ENCODE measurements at places on chromosomes 6 and 20.

- DNase-seq: no peak
Observed at GRCh38 chr20:6000871-6001270, 50.4 kb downstream of the MCM8 start.

DNA sequence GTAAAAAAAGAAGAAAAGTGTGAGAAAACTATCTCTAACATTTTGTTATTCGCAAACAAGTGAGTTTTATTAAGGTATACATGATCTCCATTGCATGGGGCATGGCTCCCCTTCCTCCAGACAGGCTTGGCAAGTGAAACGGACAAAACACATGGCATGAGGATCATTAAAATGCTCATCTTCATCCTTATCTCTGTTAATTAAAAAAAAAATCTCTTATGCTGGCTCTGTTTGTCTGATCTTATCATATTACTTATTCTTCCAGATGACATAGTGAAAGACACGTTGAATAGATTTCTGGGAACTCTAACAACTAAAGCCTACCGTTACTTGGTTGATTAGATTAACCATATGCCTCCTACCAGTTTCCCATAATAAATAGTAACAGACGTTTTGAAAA lies 89.4 kb downstream of the CLVS2 start:
- no peak for DNase-seq

- DNase-seq: no peak
Observed at GRCh38 chr20:60313191-60313590, 355.0 kb downstream of the CDH26 start.

DNA sequence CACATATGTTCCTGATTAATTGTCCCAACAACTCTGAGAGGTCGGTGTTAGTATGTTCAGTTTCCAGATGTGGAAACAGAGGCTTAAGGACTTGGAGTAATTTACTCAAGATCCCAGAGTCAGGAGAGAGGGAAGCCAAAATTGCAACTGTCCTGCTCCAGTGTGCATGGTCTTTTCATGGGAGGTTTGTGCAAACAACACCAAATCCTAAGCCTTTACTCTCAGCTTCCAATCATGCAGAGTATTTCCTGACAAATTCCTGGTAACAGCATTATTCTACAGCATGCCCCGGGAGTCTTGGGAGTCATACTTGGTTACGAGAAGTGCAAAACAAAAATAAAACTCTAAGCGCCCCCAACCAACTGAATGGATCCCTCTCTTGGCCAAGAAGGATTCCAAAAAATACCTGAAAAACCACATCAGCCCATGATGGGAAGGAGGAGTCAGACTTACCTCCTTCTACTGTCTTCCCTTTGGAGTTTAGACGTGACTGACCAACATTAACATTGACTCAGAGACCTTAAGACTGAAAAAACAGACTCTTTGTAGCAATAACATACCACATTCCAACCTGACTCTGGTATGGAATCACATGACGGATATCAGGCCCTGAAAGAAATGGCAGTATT lies 30.8 kb upstream of the PPP1R3G start:
- DNase-seq: no peak

DNA sequence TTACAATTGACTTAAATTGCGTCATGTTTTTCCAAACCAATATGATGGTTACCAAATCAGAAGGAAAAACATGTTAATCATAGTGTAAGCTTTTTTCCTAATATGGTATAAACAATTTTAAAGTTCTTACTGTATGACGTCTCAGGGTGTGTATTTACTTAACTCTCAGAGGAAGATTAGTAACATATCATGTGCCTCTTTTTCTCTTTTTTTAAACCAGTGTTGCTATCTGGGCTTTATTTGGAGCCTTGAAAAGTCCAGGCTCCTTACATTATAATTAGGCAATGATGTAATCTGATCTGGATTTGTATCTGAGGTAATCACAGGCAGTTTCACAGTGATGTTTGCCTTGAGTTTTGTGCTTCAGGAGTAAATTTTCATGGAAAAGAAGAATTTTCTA lies 20.4 kb upstream of the RAB23 start:
- no peak for DNase-seq

DNA sequence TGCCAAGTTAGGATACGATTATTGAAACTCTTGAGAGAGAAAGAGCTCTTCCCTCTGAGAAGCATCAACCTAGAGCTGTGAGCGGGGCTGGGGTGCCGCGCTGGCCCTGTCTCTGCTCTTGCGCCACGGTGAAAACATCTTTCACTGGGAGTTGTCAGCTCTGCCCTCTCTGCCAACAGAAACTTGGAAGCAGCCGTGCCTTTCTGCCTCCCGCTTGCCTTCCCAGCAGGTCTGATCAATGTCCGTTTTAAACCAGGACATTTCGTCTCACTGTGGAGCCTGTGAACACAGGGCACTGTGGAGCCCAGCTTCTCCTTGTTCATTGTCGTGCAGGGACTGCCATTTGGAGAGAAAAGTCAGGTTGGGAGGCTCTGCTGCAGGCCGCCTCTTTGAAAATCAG lies 249.2 kb upstream of the PMEPA1 start:
- no peak for DNase-seq

DNA sequence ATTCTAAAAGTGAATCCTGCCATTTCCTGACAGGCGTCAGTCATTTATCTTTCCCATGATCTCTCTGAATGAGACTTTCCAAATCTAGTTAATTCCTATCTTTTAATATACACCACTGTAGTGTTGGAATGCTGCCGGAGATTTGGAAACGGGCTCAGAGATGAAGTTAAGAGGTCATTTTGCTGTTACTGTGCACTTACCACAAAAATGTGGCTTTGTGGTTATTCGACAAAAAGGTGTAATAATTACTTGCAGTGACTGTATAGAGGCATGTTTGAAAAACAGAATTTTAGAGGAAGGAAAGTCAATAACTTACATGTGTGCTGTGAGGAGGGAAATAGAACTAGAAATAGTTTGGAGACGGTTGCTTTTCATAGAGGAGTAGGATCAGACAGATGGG lies 460.2 kb upstream of the BTBD3 start:
- DNase-seq: no peak

- no peak for DNase-seq
Observed at GRCh38 chr6:42013134-42013516, 37.2 kb upstream of the TAF8 start.

GRCh38 chr6:37882724-37883413 lies 63.3 kb downstream of the ZFAND3 start:
- DNase-seq: no peak

DNA sequence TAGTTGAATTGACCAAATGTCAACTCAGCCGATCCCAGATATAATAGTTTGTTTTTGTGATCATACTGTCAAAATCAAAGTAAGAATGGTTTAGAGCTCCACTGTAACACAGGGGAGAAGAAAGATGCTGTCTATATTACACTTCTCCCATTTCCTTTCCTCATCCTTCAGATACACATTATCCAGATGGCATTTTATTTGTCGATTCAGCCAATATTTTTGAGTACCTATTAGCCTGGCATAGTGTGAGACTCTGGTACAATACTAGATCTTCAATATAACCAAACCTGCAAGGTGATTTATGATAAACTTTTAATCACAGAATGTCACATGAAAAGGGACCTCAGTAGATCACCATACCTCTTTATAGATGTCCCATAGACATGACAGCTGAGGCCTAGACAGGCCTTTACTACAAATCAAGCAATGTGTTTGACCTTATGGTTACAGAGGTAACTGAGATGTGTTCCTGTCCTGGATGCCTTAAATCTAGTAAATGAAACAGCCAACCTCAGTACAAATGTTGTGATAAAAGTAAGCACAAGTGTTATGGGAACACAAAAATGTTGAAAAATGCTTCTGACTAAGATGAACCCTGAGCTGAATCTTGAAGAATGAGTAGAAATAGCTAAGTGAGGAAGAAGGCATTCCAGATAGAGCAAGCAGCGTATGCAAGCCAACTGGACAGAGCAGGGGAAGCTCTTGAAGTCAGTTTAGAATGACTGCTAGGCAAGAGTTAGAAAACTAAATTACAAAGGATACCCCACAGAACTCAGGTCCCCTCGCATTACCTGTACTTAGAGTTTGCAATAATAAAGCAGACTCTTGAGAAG lies 1.9 kb downstream of the FBXO9 start:
- no peak for DNase-seq

DNA sequence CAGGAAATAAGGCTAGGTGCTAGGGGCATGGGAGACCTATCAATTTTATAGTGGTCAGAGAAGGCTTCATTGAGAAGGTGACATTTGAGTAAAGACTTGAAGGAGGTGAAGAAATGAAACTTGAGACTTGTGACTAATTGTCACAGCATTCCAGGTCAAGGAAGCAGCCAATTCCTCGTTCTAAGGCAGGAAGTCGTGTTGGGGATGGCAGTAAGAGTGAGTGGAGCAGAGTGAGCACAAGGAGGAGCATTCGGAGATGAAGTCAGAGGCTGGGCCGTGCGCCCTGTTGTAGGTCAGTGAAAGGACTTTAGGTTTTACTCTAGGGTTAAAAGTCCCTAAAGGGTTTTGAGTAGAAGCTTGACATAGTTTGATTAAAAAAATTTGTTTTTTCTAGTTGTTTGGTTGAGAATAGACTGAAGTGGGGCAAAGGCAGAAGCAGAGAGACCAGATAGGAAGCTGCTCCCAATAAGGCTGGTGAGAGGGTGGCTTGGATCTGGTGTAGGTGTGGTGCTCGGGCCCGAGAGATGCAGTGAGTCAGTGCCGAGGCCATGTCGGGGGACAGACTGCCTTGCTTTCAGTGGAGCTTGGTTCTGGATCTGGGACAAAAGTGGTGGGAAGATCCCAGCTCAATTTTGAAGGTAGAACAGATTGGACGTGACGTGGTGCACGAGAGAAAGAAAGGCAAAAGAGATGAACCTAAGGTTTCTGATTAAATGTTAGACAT lies 2.6 kb upstream of the RSPH3 start:
- no peak for DNase-seq

GRCh38 chr6:118511930-118512715 lies 36.0 kb upstream of the PLN start:
- no peak for DNase-seq

- DNase-seq: no peak
Observed at GRCh38 chr6:117530467-117531242, 48.2 kb downstream of the DCBLD1 start.

- no peak for DNase-seq
Observed at GRCh38 chr6:32843331-32843978, 392 bp downstream of the PSMB8 start.

DNA sequence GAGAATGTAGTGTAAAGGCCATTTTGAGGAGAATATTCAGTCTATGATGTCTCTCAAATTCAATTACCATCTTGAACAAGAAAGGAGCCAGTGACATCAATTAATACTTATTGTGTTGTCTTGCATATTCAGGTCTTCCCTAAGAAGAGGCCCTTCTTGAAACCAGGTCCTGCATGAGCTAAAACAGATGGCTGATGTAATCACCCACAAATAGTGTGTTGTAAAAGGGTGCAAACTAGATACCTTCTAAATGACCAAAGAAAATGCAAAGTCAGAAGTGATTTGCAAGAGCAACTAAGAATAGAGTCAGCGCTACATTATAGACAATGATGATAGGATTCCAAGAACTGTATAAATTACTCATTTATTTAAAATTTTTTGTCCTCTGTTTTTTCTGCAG lies 97.0 kb downstream of the BTBD3 start:
- DNase-seq: no peak

- peak; percentile 62 for DNase-seq
Observed at GRCh38 chr20:35490736-35491181, 35.4 kb downstream of the CEP250 start.

GRCh38 chr20:8223091-8223870 lies 91.2 kb downstream of the PLCB1 start:
- DNase-seq: no peak

GRCh38 chr20:59149678-59150504 lies 13.7 kb upstream of the ZNF831 start:
- peak; percentile 41 for DNase-seq

GRCh38 chr6:5213836-5214235 lies 46.9 kb downstream of the LYRM4 start:
- no peak for DNase-seq

- DNase-seq: no peak
Observed at GRCh38 chr6:158471339-158471738, 88.6 kb upstream of the TMEM181 start.

GRCh38 chr6:40874495-40874894 lies 164.5 kb downstream of the UNC5CL start:
- no peak for DNase-seq

GRCh38 chr20:1377341-1377871 lies 15.4 kb downstream of the FKBP1A start:
- no peak for DNase-seq

- no peak for DNase-seq
Observed at GRCh38 chr6:105804000-105804399, 282.1 kb upstream of the PRDM1 start.

DNA sequence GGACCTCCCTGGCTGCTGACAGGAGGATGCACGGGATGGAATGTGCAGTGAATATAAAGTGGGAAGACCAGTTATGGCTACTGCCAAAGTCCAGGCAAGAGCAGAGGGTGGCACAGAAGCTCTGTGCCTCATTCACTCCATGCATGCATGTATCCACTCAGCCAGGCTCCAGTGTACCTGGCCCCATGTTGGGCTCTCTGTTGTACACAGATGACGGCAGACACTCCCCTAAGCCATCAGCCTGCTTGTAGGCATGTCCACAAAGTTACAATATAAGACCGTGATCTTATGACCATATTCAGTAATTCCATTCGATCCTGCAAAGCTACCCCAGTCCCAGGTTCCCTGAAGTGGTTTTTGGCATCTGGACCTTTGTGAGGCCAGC lies 116.8 kb downstream of the PREX1 start:
- DNase-seq: no peak

- DNase-seq: peak; percentile 14
Observed at GRCh38 chr20:16392346-16392745, 180.9 kb downstream of the KIF16B start.

DNA sequence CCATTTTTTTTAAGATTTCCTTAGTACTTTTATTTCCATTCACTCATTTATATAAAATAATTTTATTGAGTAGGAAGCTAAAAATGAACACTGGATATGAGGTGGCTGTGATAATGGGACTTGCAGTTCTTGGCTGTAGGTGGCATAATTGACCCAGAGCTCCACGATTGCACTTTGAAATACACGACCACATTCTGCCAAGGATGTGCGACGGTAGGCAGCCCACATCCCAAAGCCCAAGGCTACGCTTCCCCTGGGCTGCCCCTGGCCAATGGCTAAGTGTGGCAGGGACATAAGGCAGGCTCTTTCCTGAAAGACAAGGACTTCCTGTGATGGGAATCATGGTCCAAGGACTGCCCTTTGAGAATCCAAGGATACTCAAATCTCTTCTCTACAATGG lies 43.7 kb upstream of the ADTRP start:
- no peak for DNase-seq

- no peak for DNase-seq
Observed at GRCh38 chr6:52403086-52403485, 17.1 kb upstream of the EFHC1 start.

- DNase-seq: no peak
Observed at GRCh38 chr6:53899512-53899911, 104.7 kb downstream of the LRRC1 start.
